Activated CD4-positive, alpha-beta memory T cell treated with anti-CD3 and anti-CD28 coated beads for 36 hours (primary cell): ENCODE measurements at places on chromosomes 4 and X. TPM values are rescaled to one million over a fixed set of nuclear protein-coding genes. Genes with fewer than 3 reads are reported as not detected.
A peak's percentile ranks its signal among the peaks of the same experiment; 100 is the strongest.

The IL2 gene
- total RNA-seq: 165 TPM

The FAM9C gene
- total RNA-seq: not detected

The GABRE gene
- not detected for total RNA-seq

The ABLIM2 gene
- 0.55 TPM for total RNA-seq

The TEX13C gene
- total RNA-seq: not detected

The UGT2B15 gene
- total RNA-seq: not detected

The TLR2 gene
- total RNA-seq: 1.3 TPM

GRCh38 chr4:124803641-124804040 is 91.1 kb upstream of the ANKRD50 start:
- H3K36me3 ChIP-seq: no peaks in the 10 kb centered on the region
- H3K27me3 ChIP-seq: no peaks in the 10 kb centered on the region
- H3K27ac ChIP-seq: no peak overlapping the region
- H3K4me1 ChIP-seq: no peaks in the 10 kb centered on the region
- no peak for DNase-seq

DNA sequence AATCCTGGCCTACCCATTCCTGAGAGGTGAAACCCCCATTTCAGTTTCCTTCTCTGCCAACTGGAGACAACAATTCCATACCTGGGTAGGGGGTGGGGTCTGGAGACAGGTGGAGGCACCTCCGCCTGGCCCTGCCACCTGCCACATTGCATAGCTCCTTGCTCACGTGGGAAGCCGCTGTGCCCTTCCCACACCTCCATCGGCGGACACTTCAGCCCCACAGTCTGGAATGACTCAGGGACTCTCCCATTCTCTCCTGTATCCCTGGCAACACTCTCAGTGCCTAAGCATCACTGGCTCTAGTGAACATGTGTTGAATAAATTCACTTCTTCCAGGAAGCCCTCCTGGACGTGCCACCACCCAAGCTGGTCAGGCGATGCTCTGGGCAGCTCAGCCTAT is 21.7 kb downstream of the PPP2R2C start:
- H3K36me3 ChIP-seq: no peaks in the 10 kb centered on the region
- DNase-seq: no peak
- no peak overlapping the region for H3K4me3 ChIP-seq
- peaks cover 14% of the 10 kb centered on the region for H3K27me3 ChIP-seq

GRCh38 chr4:155494037-155494718 is 117.4 kb upstream of the MAP9 start:
- no peak overlapping the region for H3K4me3 ChIP-seq
- H3K27me3 ChIP-seq: peaks cover 2% of the 10 kb centered on the region
- H3K36me3 ChIP-seq: no peaks in the 10 kb centered on the region
- no peaks in the 10 kb centered on the region for H3K4me1 ChIP-seq

- no peak for DNase-seq
- H3K27me3 ChIP-seq: peaks cover 2% of the 10 kb centered on the region
- no peak overlapping the region for H3K4me3 ChIP-seq
- no peak overlapping the region for H3K27ac ChIP-seq
- no peaks in the 10 kb centered on the region for H3K36me3 ChIP-seq
These were observed 120.5 kb upstream of the MAP9 start for GRCh38 chr4:155497306-155497705.

GRCh38 chr4:7335344-7336066 is 99.2 kb downstream of the PSAPL1 start:
- H3K36me3 ChIP-seq: no peaks in the 10 kb centered on the region
- no peaks in the 10 kb centered on the region for H3K4me1 ChIP-seq
- H3K27ac ChIP-seq: no peak overlapping the region
- peak; percentile 78 for DNase-seq
- H3K27me3 ChIP-seq: peaks cover 3% of the 10 kb centered on the region
- no peak overlapping the region for H3K4me3 ChIP-seq

DNA sequence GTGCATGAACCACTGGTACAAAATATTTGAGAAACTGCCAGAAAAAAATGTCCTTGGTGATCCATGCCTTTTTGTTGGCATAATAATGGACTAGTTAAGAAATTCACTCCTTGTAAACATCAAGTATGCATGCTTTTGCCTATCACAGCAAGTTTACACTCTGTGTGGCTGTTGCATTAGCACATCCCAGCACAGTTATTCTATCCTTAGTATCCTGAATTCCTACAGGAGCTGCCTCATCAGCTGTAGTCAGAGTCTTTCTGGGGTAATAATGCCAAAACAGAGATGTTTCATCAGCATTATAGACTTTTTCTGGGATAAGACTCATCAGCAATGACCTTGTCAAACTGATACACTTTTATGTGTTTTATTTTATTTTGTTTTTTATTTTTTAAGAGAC is 82.8 kb downstream of the CHIC2 start:
- H3K4me3 ChIP-seq: no peak overlapping the region
- DNase-seq: no peak
- H3K27me3 ChIP-seq: no peaks in the 10 kb centered on the region
- no peaks in the 10 kb centered on the region for H3K4me1 ChIP-seq

DNA sequence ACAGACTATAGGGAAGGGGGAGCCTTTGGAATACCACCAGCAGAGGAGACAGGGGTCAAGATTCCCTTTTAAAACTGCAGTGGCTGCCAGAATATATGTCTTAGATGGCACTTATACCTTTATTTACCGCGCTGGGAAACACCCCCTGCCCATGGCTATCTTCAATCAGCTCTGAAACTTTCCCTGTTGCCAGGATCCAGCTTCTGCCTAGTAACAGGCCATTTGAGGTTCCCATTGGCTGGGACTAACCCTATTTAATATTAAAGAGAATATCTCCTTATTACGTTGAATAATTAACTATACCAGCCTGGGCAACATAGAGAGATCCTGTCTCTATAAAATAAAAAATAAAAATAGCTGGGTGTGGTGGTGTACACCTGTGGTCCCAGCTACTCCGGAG is 23.8 kb downstream of the SOWAHB start:
- peaks cover 10% of the 10 kb centered on the region for H3K27me3 ChIP-seq
- no peaks in the 10 kb centered on the region for H3K36me3 ChIP-seq
- no peak overlapping the region for H3K4me3 ChIP-seq
- no peak overlapping the region for H3K27ac ChIP-seq
- DNase-seq: no peak

DNA sequence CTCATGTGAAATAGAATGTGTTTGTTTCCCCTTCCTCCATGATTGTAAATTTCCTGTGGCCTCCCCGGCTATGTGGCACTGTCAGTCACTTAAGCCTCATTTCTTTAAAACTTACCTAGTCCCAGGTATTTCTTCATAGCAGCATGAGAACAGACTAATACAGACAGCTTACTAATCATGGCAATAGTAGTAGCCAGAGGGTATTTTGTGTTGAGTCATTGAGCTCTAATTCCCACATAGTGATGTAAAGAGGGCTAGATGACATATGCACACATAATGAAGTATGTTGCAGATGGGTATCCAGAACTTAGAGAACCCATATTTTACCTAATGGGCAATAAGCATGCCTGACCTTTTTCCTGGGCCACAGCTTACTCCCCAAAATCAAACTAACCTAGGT is 1197.2 kb downstream of the PCDH7 start:
- H3K27me3 ChIP-seq: no peaks in the 10 kb centered on the region
- H3K4me3 ChIP-seq: no peak overlapping the region
- DNase-seq: no peak
- H3K4me1 ChIP-seq: no peaks in the 10 kb centered on the region
- no peaks in the 10 kb centered on the region for H3K36me3 ChIP-seq

DNA sequence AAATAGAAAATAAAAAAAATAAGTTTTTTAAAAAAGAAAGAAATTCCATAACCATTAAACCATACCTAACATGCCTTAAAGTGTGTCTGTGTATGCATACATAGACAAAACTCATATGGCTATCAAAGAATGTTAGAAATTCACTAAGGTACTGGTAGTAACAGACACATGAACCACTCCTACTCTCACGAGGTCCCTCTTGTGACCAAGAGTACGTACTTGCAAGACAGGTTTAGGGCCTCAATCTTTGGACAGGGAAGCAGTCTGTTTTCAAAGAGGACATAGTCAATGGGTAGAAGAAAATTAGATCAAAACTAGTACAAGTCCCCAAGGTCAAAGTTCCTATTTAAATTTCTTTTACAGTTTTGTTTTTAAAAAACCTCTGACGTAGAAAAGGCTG is 117.3 kb downstream of the CHM start:
- H3K36me3 ChIP-seq: no peaks in the 10 kb centered on the region
- H3K4me1 ChIP-seq: no peaks in the 10 kb centered on the region

DNA sequence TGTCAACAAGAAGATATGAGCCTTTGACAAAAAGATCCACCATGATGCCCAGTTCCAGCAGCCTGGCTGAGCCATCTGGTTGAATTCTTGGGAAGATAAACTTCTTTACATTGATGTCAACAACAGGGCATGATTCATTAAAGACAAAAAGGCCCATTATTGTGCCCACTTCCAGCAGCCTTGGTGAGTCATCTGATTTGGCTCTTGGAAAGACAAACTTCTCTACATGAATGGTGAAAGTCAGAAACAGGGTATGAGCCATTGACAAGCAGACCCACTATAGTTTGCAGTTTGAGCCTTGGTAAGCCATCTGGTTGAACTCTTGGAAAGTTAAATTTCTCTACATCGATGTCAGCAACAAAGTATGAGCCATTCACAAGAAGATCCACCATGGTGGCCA is 4.1 kb upstream of the CSF2RA start:
- H3K27me3 ChIP-seq: no peaks in the 10 kb centered on the region
- no peak for DNase-seq
- no peak overlapping the region for H3K27ac ChIP-seq
- H3K4me3 ChIP-seq: no peak overlapping the region
- H3K36me3 ChIP-seq: peaks cover 2% of the 10 kb centered on the region
- H3K4me1 ChIP-seq: peaks cover 14% of the 10 kb centered on the region

DNA sequence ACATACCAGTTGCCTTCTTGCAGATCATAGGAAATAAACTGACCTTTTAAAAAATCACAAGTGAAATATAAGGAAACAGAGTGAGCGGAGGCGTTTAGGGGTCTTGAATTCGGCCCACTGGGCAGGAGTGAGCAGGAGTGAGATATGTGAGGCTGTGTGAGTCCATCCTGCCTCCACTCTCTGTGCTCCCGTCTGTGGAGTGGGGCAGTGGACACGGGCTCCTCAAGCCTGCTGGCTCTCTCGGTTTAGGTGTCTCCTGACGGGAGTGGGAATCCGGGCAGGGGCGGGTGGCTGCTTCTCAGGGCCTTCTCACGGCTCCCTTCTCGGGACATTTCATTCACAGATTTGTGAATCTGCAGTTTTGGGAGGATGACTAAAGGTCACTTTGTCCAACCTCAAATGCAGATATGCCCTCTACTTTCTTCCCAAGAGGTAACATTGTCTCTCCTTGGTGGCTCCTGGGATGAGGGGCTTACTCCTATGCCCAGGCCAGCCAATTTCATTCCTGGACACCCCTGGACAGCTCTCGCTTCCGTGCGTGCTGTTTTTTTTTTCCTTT is 27.6 kb downstream of the CYTL1 start:
- H3K4me1 ChIP-seq: no peaks in the 10 kb centered on the region
- H3K27ac ChIP-seq: no peak overlapping the region
- peaks cover 19% of the 10 kb centered on the region for H3K27me3 ChIP-seq
- H3K36me3 ChIP-seq: no peaks in the 10 kb centered on the region

- H3K4me1 ChIP-seq: no peaks in the 10 kb centered on the region
- no peaks in the 10 kb centered on the region for H3K27me3 ChIP-seq
- DNase-seq: peak; percentile 56
- H3K36me3 ChIP-seq: no peaks in the 10 kb centered on the region
- no peak overlapping the region for H3K4me3 ChIP-seq
- H3K27ac ChIP-seq: no peak overlapping the region
These were observed 660.3 kb upstream of the PITX2 start for GRCh38 chr4:111283066-111283677.

GRCh38 chrX:136963973-136964372 is 69.8 kb downstream of the GPR101 start:
- no peak overlapping the region for H3K4me3 ChIP-seq
- H3K27me3 ChIP-seq: no peaks in the 10 kb centered on the region
- no peaks in the 10 kb centered on the region for H3K36me3 ChIP-seq

DNA sequence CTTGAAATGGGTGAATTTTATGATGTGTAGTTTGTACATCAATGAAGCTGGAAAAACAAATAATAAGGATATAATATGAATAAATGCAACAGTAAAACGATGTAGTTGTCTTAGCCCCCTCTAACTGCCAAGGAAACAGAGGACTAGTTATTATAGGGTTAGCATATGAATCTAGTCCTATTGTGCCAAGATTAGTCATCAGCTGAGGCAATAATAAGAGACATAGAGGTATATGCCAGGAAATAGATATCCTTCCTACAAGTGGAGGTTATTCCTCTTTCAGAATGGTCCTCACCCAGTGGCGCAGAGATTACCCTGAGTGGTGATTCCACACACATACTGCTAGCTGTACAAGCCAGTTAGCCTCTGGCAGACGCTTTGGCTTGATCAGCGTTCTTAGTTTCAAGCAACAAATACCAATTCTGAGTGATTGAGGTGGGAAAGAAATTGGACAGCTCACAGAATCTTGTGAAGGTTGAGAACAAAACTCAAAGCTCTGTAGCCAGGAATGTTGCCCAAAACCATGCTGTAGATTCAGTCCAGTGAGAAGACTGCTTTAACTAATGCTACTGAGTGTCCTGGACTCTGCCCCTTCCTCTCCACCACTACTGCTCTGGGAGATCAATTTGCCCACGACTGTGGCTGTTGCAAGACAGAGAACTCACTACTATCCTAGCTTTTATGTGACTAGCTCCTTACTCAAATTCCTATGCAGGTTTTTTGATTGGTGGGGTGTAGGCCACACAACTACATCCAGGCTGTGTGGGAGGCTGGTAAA is 27.0 kb upstream of the ZNF280C start:
- no peak overlapping the region for H3K4me3 ChIP-seq
- H3K4me1 ChIP-seq: no peaks in the 10 kb centered on the region

GRCh38 chr4:140861359-140862176 is 105.4 kb upstream of the TBC1D9 start:
- H3K4me3 ChIP-seq: no peak overlapping the region
- no peak overlapping the region for H3K27ac ChIP-seq
- peak; percentile 49 for DNase-seq
- peaks cover 7% of the 10 kb centered on the region for H3K4me1 ChIP-seq

- H3K27ac ChIP-seq: no peak overlapping the region
- no peak overlapping the region for H3K4me3 ChIP-seq
- no peaks in the 10 kb centered on the region for H3K36me3 ChIP-seq
- H3K27me3 ChIP-seq: no peaks in the 10 kb centered on the region
- peaks cover 17% of the 10 kb centered on the region for H3K4me1 ChIP-seq
These were observed 39.1 kb downstream of the HEPH start for GRCh38 chrX:66203114-66203513.

- peak; percentile 56 for DNase-seq
- H3K27ac ChIP-seq: no peak overlapping the region
- H3K36me3 ChIP-seq: no peaks in the 10 kb centered on the region
These were observed 19.2 kb downstream of the SUPT20HL2 start for GRCh38 chrX:24294619-24295018.

GRCh38 chr4:26388671-26389070 is 67.9 kb downstream of the RBPJ start:
- DNase-seq: no peak
- peaks cover 28% of the 10 kb centered on the region for H3K4me1 ChIP-seq
- no peaks in the 10 kb centered on the region for H3K27me3 ChIP-seq
- no peak overlapping the region for H3K27ac ChIP-seq

DNA sequence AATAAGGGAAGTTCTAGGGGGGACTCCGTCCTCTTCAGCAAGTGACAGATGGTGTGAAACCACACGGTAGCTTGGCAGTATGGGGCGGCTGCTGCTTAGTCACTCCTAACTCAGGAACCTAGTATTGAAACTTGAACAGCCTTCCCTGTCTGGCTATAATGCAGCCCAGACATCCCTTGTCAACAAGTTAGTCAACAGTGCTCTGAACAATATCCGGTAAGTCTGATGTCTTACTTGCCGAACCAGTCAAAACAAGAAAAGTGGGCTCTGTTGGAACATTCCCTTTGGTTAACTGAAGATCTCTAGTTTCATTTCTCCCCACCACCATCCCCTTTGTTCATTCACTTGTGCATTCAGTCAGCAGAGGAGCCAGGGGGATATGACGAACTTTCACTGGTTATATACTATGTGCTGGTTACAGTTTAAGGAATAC is 18.7 kb upstream of the CXCL13 start:
- peak; percentile 87 for DNase-seq
- H3K4me1 ChIP-seq: peaks cover 46% of the 10 kb centered on the region
- H3K36me3 ChIP-seq: no peaks in the 10 kb centered on the region
- H3K27me3 ChIP-seq: peaks cover 15% of the 10 kb centered on the region
